ENCODE measurements at places on chromosomes 7 and 10. TPM values are rescaled to one million over a fixed set of nuclear protein-coding genes. Genes with fewer than 3 reads are reported as not detected.

- DNase-seq = no peak
Observed at GRCh38 chr7:43698460-43699255, 30.7 kb downstream of the COA1 start.

DNA sequence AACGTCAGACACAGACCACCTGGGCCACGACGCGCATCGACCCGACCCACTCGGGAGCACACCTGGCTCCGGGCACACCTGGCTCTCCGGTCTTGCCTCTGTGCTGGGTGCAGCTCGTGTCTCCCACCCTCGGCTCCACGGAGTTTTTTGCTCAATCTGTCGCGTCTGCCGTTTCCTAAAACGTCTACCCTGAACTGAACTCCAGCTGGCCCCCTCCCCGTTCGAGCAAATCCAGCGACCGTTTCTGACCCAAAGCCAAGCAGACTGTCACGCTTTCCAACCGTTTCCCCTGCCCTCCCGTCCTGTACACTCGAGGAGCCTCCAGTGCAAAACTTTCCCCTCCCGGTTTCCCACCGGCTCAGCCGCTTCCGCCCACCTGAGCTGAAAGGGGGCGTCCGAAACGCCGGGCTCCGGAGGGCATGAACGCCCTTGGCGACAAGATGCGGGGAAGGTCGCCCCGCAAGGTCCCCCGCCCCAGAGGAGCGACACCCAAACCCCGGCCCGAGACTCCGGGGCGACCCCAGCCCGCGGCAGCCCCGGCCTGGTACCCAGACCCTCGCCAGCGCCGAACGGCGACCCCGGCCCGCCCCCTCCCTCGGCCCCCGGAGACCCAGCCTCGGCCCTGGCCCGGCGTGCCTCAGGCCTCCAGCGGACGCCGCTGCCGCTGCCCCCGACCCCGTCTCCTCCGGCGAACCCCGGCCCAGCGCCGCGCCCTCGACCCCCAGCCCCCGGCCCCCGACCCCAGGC, 557 bp downstream of the CYTH3 start:
- no peak for DNase-seq

DNA sequence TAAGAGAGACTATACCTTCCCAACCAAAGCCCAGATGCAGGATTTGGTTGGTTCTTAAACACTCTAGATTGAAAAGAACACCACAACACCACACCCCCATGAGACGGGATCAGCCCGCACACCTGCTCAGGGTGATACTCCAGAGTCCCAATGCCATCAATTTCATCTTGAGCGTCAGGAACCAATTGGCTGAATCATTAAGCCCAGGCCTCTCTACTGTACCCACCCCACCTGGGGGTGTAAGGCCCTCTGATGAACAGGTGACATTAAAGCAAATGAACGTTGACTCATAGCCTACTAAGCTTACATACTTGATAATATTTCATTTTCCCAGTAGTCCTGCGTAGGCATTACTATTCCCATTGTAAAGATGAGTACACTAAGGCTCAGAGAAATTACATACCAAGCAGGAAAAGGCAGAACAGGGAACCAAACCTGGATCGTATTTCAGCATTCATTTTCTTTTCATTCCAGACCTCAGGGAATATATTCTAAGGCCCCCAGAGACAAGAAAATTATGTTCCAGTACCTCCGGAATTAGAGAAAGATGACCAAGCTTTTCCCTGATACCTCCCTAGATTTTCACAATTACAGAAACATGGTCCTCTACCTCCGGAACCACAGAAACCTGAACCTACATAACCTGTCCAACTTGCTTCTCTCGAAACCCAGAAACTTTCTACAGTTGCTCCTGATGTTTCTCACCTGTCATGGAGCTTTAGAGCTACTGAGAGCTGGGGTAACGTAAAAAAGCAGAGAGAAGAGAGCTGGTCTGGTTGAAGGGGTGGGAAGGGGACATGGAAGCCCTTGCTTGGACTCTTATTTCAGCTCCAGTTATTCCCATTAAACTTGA, 43.1 kb upstream of the KDM7A start:
- DNase-seq = no peak

ADAM22 gene
- 8.1 TPM for total RNA-seq

RNF148 gene
- total RNA-seq = 0.39 TPM

Measured in type B pancreatic cell (in vitro differentiated cells).